ENCODE measurements at places on chromosomes 7 and 10. TPM values are rescaled to one million over a fixed set of nuclear protein-coding genes. Genes with fewer than 3 reads are reported as not detected.

DNA sequence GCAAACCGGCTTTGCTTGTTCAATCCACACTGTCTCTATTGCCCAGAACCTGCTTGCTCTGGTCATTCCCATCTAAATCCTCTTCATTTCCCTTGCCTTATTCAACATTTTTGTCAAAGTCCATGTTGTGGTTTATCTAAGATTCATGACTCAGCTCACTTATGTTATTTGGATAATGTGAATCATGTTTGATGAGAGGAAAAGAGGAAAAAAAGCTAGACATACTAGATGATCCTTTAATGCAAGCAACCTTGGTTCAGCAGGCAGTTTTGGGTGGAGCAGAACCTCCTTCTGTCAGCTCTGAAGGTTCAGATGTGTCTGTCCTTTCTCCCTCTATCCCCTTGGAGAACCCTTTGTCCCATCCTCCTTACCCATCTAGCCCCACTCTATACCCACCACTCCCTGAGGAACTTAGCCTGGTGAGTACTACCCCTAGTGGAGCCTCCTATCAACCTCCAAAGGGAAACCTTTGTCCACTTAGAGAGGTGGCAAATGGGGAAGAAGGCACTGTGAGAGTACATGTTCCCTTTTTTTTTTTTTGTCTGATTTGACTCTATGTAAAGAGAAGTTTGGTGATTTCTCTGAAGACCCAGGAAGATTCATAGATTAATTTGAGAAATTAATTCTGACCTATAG lies 2.1 kb upstream of the SAMD9L start:
- peaks cover 22% of the 10 kb centered on the region for H3K4me1 ChIP-seq
- H3K36me3 ChIP-seq, result no peaks in the 10 kb centered on the region
- no peak overlapping the region for H3K27ac ChIP-seq
- no peak overlapping the region for H3K4me3 ChIP-seq
- DNase-seq, result no peak
- H3K27me3 ChIP-seq, result no peaks in the 10 kb centered on the region

- no peaks in the 10 kb centered on the region for H3K36me3 ChIP-seq
- H3K27me3 ChIP-seq, result no peaks in the 10 kb centered on the region
- H3K4me3 ChIP-seq, result no peak overlapping the region
- H3K27ac ChIP-seq, result no peak overlapping the region
- no peaks in the 10 kb centered on the region for H3K4me1 ChIP-seq
These were observed 121.3 kb downstream of the SEMA3A start for GRCh38 chr7:84073186-84073875.

DNA sequence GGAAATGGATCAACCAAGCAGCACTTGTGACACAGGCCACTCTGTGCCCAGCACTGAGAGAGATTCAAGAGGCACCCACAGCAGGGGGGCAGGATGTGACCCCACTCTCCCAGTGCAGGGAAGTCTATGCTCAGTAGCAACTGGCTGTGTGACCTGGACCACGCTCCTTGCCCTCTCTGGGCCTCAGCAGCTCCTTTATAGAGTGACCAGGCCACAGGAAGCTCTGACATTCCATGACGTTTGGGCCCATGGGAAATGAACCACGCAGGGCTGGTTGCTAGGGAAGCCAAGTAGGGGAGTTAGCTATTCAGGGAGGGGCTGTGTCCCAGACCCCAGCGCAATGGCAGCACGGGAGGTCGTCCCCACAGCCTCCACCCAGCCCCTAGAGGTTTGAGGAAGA lies 232.6 kb downstream of the USP6NL start:
- H3K27ac ChIP-seq, result no peak overlapping the region
- no peak overlapping the region for H3K4me3 ChIP-seq
- no peaks in the 10 kb centered on the region for H3K27me3 ChIP-seq
- peaks cover 3% of the 10 kb centered on the region for H3K4me1 ChIP-seq
- no peak for DNase-seq
- no peaks in the 10 kb centered on the region for H3K36me3 ChIP-seq

- no peaks in the 10 kb centered on the region for H3K36me3 ChIP-seq
- no peak overlapping the region for H3K27ac ChIP-seq
- H3K27me3 ChIP-seq, result no peaks in the 10 kb centered on the region
- H3K4me1 ChIP-seq, result no peaks in the 10 kb centered on the region
- DNase-seq, result peak; percentile 50
These were observed 79.0 kb upstream of the CHST15 start for GRCh38 chr10:124172181-124172916.

The TRIM8 gene
- total RNA-seq, result 125 TPM

Data from right atrium auricular region (tissue), 2 donors.